ENCODE measurements at places on chromosomes 2 and 18. TPM values are rescaled to one million over a fixed set of nuclear protein-coding genes. Genes with fewer than 3 reads are reported as not detected.

Gene NOL4
- total RNA-seq = 3.1 TPM

Gene FZD7
- 12.1 TPM for total RNA-seq

Gene SALL3
- 0.28 TPM for total RNA-seq

Gene SLC19A3
- total RNA-seq = 56.5 TPM

GRCh38 chr18:23936381-23936958, 78.1 kb upstream of the TTC39C start:
- no peak for DNase-seq

DNA sequence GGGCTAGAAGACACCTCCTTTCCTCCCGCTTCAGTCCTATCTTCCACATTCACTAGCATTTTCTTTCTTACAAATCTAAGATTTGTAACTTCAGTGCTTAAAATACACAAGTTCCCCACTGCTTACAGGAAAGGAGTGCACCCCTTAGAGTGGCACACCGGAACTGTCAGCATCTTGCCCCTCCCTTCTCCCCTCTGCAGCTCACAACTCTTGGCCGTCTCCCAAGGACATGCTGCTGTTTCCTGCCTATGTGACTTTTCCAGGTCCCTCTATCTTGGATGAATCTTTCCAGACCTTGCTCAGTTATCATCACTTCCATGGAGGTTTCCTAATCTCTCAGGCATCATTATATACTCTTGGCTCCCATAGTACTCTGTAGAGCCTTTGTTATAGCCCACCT, 334.8 kb downstream of the CELF4 start:
- no peak for DNase-seq

- peak; percentile 60 for DNase-seq
Observed at GRCh38 chr2:32732120-32732519, 104.3 kb downstream of the TTC27 start.
